ENCODE measurements at places on chromosomes 13 and 19.

DNA sequence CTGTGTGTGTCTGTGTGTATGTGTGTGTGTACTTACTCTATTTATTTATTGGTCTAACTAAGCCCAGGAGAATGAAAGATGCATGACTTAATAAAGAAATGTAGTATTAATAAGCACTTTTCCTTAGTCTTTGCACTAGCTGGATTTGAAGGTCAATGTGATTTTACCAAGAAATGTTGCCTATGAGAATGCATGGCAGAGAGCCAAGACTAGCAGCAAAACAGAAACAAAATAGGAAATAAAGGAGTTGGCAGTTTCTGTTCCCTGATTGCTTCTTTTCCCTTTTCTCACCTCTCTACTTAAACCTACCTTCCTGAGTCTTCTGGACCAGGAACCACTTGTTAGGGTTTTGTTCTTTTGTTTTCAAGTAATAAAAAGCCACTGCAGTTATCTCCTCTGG, 286.1 kb downstream of the KCTD12 start:
- DNase-seq, result peak; percentile 8

GRCh38 chr13:59679254-59679653, 484.5 kb downstream of the DIAPH3 start:
- no peak for DNase-seq

DNA sequence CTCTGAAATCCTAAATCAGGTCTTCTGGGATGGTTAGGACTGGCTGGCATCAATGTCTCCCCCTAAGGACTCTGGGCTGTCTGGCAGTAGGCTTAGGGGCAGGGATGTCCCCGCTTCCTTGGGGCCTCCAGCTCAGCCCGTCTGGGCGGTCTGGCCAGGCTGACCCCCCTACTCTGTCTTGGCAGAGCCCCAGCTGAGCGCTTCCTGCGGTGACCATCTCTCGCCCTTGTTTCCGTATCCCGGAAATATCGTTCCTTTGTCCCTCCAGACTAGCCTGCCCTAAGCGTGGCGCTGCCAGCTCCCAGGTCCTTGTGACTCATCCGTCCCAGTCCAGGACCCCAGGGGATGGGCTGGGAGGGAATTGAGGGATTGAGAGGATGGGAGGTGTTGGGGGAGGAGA, 11.3 kb downstream of the GTPBP3 start:
- peak; percentile 60 for DNase-seq

DNA sequence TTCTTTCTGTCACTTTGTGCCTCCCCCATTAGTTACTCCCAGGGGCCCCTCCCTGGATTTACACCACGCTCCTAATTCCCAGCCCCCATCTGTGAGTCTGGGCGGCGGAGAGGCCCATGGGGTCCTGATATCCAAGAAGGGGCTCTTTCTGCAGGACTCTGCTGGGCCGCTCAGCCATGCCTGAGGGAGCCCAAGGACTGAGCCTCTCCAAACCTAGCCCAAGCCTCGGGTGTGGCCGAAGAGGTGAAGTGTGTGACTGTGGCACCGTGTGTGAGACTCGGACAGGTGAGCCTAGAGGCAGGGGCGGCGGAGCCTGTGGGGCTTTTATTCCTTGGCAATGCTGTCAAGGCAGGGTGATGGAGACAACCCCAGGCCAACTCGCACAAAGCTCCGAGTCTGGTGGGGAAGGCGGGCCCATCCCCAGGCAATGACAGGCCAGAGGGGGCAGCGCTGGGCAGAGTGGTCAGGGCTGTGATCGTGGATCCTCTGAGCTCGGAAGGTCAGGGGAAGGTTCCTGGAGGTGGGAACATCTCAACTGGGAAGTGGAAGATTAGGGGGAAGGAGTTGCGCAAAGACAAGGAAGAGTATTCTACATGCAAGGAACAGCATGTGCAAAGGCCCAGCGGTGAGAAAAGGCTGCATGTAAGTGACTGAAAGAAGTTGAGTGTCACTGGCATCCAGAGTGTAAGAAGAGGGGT, 1.6 kb downstream of the PLEKHG2 start:
- DNase-seq, result peak; percentile 79

GRCh38 chr13:109144693-109145437, 515.5 kb downstream of the MYO16 start:
- no peak for DNase-seq

DNA sequence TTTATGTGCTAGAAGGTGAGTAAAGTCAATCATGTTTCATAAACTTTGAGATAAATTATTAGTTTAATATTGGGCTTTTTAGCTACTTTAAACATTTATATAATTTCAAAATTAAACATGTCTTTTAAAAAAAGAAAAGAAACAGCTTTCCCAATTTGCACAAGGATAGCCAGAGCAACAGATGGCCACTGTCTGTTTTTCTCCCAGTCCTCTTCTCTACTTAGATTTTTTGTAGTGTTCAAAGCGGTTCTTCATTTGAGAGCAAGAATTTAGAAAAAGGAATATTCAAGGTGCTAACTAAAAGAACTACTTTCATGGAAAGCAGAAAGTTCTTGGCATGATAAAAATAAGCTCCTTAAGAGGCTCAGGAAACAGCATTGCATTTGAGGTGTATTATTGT, 128.3 kb upstream of the MIR17HG start:
- no peak for DNase-seq

DNA sequence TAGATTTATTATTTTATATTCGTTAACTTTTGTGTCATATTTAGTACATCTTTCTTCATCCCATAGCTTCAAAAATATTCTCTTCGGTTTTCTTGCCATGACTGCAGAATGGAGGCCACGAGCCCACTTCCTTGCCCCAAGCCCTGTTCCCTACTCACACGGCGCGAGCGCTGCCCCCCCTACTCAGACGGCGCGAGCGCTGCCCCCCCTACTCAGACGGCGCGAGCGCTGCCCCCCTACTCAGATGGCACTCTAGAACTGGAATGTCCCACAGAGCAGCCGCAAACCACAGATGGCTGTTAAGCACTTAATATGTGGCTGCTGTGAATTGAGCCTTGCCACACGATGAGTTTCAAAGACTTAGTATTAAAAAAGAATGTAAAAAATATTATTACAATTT, 102.2 kb upstream of the PEG3 start:
- DNase-seq, result peak; percentile 55

DNA sequence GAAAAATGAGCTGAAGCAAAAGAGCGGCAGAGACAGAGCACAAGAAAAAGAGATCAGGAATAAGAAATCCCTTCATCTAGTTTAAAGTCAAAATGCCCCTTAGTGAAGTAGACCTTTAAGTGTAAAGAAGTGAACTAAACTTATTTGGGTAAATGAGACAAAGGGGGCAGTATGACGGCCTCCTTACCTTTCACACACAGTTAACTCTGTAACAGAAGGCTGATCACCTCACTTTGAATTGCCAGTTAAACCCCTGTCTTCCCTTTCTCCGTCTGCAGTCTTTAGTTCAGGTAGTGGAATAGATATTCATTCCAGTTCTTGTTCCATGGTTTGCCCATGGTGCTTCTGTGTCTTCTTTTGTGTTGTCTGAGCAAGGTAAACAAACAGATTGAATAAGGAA, 1029.8 kb downstream of the DIAPH3 start:
- no peak for DNase-seq

DNA sequence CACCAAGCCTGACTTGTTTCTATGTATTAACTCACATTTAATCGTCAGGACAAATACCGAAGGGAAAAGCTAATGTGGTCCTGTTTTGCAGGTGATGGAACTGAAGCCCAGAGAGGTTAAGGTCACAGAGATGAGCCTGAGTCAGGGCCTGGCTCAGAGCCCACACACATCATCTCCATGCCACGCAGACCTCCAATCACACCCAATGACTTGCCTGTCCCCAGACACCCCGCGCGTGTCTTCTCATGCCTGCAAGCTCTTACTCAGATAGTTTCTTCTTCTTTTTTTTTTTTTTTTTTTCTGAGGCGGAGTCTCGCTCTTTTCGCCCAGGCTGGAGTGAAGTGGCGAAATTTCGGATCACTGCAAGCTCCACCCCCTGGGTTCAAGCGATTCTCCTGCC, 16.4 kb downstream of the SIX5 start:
- no peak for DNase-seq

DNA sequence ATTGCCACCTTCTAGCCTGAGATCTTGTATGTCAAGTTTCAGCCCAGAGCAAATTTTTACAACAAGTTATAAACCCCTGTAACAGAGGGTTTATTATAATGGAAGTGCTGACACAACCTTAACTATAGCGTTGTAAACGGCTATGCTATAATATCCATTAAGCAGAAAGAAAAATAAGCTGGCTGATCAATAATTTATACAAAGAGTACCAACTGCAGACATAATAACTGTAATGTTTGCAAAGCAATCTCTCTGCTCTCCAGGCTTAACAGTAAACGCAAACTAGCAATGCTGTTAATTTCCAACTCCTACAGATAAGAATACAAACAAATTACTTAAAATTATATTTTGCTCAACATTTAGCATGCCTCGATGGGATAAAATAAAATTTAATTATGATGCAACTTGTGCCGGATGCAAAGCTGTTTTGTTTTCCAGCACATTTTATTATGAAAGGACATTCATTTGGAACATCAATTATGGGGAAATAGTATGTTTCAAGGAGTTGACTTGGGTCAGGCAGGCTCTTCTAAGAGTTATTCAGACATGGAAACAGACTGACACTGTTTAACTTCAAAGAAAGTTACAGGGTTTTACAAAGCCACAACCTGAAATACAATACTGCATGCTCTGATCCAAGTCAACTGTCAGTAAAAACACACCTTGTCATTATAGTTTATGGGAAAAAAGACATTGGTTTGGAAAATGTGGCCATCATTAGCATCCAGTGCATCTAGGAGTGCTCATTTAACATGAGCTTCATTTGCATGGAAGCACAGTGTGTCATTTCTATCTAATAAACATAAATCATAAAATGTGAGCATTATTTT, 6.6 kb upstream of the DACH1 start:
- DNase-seq, result no peak

DNA sequence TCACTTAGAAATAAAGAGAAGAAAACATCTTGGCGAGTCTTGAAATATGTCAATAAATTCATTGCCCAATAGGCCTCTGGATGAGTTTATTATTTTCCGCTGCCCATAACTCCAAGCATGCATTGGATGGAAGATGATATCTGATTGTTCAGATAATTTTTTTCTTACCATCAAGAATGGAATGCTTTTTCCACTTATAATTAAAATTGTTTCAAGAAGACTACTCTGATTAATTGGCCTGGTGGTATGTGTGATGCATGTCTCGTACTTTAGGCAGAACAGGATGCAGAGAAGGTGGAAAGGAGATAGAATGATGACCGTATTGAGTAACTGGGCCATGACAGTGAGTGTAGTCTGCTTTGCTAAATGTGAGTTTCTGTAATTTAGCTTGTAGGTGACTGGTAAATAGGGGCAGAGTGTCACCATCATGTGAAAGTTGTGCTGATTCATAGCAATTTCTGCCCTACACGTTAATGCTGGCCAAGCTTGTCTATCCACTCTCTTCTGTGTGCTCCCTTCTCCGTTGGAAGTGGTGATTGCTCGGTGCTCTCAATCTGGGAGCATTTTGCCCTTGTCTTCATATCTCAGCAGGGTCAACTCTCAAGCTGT, 13.5 kb upstream of the SPATA13 start:
- no peak for DNase-seq

- no peak for DNase-seq
Measured at GRCh38 chr19:6498294-6499036, 3.6 kb downstream of the TUBB4A start.

DNA sequence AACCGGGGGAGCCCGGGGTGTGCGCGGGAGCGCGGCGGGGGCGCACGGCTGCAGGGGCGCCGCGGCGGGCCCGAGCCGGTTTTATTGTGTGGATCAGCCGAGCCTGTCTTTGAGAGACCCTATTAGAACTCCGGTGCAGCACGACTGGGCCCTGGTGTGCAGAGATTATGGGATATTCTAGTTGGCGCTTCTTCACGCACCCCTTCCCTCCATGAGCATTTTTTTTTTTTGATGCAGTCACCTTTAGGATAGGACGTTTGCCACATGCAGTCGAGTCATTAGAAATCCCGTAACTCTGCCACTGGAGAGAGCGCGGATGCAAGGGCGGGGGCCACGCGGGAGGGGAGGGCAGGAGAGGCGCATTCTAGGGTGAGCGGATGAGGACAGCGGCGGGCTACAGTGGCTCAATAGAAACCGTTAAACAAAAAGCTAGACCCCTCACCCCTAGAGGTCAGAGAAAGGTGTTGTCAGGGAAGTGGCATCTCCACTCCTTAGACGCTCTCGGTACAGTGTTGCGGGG, 3.7 kb downstream of the FGF9 start:
- peak; percentile 69 for DNase-seq

DNA sequence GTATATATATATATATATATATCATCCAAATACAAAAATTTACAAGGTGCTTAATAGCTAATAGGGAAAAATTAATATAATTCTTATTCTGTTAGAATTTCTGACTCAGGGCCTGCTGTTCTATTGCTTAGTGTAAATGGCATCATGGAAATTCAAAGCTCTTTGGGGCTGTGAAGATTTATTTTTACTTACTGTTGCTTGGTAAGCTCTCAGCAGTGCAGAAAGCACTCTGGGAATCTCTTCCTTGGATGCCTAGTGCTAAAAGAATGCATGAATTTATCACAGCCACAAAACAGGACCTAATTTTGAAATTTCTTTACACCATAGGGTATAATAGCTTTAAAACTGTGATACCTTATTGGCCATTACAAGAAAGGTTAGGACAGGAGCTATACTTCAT, 69.3 kb upstream of the SLAIN1 start:
- DNase-seq, result no peak

DNA sequence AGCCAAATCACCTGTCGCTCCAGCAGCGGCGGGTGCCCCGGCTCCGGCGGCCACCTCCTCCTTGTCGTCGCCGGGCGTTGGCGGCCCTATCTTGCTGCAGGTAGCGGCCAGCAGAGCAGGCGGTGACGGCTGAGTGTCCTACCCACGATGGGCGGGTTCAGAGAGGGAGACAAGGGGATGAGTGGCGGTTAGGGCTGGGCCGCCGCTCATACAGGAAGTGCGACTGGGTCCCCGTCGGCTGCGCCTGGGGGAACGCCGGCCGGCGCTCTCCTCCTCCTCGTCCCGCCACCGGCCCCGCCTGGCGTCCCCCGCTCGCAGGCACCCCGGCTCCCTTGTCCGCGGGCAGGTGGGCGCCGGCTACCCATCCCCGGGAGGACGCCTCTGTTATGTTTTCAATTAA, 1692.0 kb downstream of the SLITRK5 start:
- DNase-seq, result no peak

- DNase-seq, result peak; percentile 95
Measured at GRCh38 chr13:39602614-39603366, at the start of gene LHFPL6. TSS of gene LHFPL6 (minus strand) at chr13:39603193.

GRCh38 chr13:19673473-19674430, 40.3 kb downstream of the MPHOSPH8 start:
- DNase-seq, result no peak
